ENCODE measurements at places on chromosomes 7 and 10. TPM values are rescaled to one million over a fixed set of nuclear protein-coding genes. Genes with fewer than 3 reads are reported as not detected.

- DNase-seq, result no peak
Measured at GRCh38 chr10:45439365-45439764, 65.3 kb downstream of the ALOX5 start.

DNA sequence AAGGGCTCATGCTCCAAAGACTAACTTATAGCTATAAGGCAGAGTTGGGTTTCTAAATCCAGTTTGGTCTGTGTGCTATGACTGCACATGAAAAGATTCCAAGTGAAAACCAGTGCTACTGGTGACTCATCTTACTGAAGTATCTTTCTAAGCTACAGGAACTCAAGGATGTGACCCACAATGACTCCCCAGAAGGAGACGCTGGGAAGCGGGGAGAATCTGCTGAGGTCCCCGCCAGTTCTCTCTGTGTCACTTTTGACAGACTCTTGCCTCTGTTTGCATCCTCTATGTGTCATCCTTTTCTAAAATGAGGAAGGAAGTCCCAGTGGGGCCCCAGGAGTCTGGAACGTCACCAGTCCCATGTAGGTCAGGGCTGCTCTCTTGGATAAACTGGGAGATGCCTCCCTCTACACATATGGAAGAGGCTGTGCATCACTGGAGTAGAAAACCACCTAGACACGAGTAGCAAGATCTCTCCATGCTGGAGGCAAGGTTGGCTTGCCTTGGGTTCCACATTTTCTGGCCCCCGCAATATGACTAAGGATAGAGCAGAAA is 28.8 kb upstream of the GPR26 start:
- DNase-seq, result no peak

DNA sequence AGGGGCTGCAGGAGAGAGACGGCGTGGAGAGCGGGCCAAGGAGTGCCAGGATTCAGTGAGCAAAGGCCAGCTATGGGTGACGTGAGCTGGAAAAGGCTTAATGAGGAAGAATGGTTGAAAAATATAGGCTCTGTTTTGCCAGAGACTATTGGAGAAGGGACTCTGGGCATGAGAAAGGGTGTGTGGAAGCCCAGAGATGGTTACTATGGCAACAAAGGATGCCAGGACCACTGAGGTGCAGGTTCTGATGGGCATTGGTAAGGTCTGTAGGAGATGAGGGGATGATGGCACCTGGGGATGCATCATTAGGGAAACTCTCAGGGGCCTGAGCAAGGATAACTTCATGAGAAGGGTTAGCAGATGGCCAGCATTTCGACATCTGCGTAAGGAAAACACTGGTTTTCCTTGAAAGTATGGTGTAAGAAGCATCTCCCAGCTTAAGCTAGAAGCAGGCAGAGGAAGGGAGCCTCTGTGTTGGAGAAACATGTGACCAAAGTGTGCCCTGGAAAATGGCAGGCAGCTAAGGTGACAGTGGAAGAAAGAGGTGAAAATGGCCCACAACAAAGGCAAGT is 21.6 kb upstream of the FAM180A start:
- DNase-seq, result no peak

- no peak for DNase-seq
Measured at GRCh38 chr7:38881947-38882684, 26.9 kb downstream of the VPS41 start.

- DNase-seq, result no peak
Measured at GRCh38 chr7:131098527-131098926, 229.1 kb upstream of the MKLN1 start.

DNA sequence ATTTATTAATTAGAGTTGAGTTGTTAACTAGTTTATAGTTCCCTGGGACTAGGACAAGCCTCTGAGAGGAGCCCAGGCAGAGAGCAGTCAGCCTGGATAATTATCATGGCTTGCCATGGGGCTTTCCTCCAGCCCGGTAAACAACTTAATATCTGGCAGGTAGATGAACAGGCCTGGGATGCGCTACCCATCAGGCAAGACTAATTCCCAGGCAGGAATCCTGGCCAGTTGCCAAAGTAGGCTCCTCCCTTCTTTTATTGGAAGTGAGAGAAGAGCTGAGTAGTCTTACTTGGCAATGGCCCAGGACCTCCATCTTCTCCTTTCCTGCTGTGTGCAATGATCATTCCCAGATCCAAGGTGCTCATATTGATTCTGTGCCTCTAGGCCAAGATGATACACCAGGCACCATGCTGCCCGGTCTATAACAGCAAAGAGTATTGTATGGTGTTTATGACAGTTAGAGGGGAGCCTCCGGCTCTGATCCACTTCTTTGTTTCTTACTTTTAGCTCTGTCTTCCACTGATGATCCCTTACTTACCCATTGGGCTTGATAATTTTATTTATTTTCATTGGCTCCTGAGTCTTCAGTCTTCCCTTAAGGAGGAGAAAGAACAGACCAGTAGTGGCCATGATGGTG is 408.7 kb downstream of the REEP3 start:
- no peak for DNase-seq

The SPACDR gene
- 4.2 TPM for total RNA-seq

The AEBP1 gene
- total RNA-seq, result 1.0 TPM

Data from natural killer cell treated with Interleukin-12 subunit alpha and Interleukin-12 subunit beta and Interleukin-15 and Interleukin-18, amount 100 ng/mL, for 72 hours (primary cell).